ENCODE measurements at places on chromosomes 2 and 18. TPM values are rescaled to one million over a fixed set of nuclear protein-coding genes. Genes with fewer than 3 reads are reported as not detected.
A peak's percentile ranks its signal among the peaks of the same experiment; 100 is the strongest.

SLC9A2 gene
- total RNA-seq = 0.03 TPM

DNA sequence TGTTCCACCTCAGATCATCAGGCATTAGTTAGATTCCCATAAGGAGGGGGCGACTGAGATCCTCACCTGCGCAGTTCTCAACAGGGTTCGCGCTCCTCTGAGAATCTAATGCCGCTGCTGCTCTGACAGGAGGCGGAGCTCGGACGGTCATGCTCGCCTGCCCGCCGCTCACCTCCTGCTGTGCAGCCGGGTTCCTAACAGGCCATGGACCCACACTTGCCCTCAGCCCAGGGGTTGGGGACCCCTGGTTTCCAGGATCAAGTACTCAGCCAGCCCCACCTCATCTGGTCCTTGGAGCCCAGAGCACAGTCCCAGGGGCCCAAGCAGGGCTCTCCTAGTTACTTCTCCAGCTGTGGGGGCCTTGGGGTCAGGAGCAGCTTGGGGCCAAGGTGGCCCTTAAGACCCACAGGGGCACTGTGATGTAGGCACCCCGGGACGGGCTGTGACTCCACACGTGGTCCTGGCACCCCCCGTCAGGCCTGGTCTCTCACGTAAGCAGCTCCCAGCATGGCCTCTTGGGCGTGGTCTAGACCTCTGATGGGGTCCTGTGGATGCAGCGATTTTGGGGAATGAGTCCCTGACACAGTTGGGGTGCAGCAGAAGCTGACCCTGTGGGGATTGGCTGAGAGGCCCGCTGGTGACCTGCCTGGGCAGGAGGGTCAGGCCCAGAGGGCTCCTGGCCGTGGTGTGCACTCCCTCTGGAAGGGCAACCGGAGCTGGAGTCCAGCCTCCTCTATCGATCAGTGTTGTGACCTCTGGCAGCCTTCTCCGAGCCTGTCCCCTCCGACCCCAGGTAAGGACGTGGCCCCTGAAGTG, 28.3 kb upstream of the OTOS start:
- DNase-seq = no peak

GRCh38 chr18:9065864-9066263, 36.6 kb upstream of the NDUFV2 start:
- DNase-seq = no peak

- no peak for DNase-seq
Observed at GRCh38 chr2:38093527-38094165, 17.7 kb upstream of the CYP1B1 start.

FEV gene
- total RNA-seq = not detected

- DNase-seq = no peak
Observed at GRCh38 chr2:59217360-59217759, 976.2 kb upstream of the FANCL start.

GRCh38 chr2:162092658-162093556, 18.9 kb upstream of the DPP4 start:
- no peak for DNase-seq

- DNase-seq = no peak
Observed at GRCh38 chr2:103859238-103859637, 994.7 kb upstream of the POU3F3 start.

HSBP1L1 gene
- total RNA-seq = 2.8 TPM

MYO7B gene
- total RNA-seq = not detected

GRCh38 chr2:174683392-174683759, 80.9 kb downstream of the CHRNA1 start:
- peak; percentile 67 for DNase-seq

DNA sequence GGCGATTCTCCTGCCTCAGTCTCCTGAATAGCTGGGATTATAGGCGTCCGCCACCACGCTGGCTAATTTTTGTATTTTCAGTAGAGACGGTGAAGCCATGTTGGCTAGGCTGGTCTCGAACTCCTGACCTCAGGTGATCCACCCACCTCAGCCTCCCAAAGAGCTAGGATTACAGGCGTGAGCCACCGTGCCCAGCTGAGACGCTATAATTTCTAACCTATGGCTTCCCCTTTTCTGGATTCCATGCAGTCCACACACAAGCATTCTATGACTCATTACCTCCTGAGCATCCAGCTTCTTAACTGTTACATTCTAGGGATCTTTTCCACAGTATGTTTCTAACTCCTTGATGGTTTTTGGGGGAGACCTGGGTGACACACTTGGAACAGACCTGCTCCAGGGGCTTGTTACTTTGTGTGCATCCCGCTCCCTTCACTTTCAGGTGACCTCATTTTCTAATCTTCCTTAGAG, 11.8 kb upstream of the KCMF1 start:
- no peak for DNase-seq

DNA sequence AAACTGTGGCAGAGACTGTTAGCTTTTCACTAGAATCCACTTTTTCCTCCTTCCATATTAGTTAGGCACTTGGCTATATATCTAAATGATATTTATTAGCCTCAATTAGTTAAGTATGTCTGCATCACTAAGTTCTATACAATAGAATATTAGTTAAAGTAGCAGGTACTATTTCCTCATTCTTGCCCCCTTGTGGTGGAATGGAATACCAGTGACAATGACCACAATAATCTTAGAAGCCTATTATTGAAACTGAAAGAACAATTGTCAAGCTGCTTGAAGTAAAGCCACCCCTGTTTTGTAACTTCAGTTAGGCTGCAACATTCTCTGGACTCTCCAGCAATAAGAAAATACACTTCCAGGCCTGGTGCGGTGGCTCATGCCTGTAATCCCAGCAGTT, 476.3 kb upstream of the VWC2L start:
- no peak for DNase-seq

DNA sequence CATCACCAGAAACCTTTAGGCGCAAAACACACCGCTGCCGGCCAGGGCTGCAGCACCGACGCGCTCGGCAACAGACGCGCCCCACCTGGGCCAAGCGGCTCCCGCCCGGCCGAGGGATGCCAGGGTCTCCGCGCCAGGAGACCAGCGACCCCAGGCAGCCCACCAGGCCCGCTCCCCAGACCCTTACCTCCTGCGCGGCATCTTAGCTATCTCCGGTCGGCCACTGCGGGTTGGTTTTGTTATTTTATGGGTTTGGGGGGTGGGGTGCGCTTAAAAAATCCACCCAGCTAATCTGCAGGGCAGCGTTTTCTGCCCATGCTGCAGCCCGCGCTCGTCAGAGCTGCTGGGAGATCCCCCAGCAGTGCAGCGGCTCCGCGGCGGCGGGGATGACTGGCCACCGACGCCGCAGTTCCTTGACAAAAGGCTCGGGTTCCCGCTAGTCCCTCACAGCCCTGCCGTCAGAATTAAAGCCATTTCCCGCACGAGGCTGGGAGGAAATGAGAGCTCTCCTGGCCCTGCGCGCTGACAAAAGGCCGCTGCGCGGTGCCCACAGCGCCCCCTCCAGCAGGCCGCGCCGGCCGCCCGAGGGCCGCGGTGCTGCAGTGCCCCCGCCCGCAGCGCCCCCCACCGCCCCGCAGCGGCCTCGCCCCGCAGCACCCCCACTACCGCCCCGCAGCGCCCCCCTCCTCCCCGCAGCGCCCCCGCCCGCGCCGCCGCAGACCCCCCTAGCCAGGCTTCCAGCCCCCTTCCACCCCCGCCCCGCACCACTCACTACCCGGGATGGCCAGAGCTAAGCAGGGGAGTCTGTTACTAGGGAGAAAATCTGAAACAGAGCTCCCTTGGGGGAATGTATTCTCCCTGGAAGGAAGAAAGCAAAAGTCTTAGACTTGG, at the start of gene ADD2:
Gene ADD2 (minus strand): TSS at position 502 of the 891 bp plus-strand sequence. CDS start 61,792 bp downstream, outside the sequence.
- DNase-seq = peak; percentile 94

EVA1A gene
- 7.4 TPM for total RNA-seq

DNA sequence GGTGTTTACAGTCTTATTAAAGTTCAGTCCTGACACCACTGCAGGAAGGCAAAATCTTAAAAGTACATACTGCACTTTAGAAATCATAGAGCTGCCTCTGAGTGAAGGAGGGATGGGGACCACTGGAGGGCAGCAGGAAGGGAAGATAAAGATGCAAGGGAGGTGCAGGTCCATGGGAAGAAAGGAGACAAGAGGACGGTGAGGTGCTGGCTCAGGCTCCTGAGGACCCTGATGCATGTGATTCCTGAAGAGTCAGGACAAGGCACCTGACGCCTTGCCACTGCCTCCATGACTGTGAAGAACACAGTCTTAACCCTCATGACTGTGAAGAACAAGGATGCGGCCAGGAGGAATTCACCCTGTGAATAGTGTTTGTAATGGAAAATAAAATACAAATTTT, 116.2 kb upstream of the NPAS2 start:
- peak; percentile 47 for DNase-seq

- DNase-seq = no peak
Observed at GRCh38 chr2:160427629-160428404, 65.8 kb downstream of the RBMS1 start.

DNA sequence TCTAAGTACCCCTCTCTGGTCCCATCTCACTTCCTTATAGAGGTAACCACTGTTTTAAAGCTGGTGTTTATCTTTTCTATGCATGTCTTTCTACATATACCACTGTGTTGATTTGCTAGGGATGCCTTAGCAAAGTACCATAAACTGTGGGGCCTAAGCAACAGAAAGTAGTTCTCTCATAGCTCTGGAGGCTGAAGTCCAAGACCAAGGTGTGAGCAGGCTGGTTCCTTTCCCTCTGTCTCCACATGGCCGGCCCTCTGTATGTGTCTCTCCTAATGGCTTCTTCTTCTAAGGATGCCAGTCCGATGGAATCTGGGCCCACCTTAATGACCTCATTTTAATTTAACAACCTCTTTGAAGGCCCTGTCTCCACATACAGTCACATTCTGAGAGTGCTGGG, 40.8 kb upstream of the ROCK2 start:
- DNase-seq = no peak

- DNase-seq = no peak
Observed at GRCh38 chr18:55509631-55510324, 78.2 kb downstream of the TCF4 start.

ZC3H6 gene
- 16.0 TPM for total RNA-seq

DNA sequence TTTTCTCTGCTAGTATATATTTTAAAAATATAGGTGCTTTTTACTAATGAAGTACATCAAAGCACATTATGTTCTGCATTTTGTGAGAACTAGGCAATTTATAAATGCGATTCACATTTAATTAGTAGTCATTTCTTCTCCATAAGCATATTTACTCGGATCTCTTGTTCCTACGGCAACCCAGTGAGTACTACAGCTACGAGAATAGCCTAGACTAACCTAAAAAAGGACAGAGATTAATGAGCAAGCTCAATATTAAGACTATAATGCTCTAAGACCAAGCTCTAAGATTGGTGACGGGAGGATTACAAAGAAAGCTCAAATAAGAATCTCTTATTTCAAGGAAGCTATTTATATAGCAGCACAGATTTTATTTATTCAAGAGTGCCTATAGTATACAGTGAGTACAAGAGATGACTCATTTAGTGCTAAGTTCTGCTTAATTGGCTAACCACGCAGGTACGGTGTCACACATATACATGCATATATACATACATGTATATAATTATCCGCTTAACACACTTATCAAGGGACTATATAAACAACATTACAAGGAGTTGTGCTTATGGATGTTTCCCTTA, 364.7 kb downstream of the GPD2 start:
- DNase-seq = no peak

GRCh38 chr18:11808001-11808855, 43.0 kb upstream of the CHMP1B start:
- peak; percentile 56 for DNase-seq

- no peak for DNase-seq
Observed at GRCh38 chr18:27728659-27729058, 448.3 kb downstream of the CDH2 start.

GRCh38 chr18:49460976-49461601, 644 bp upstream of the DYM start:
- DNase-seq = no peak

ASPRV1 gene
- 0.90 TPM for total RNA-seq

HOXD13 gene
- total RNA-seq = 0.07 TPM

FAM124B gene
- 0.22 TPM for total RNA-seq

DNA sequence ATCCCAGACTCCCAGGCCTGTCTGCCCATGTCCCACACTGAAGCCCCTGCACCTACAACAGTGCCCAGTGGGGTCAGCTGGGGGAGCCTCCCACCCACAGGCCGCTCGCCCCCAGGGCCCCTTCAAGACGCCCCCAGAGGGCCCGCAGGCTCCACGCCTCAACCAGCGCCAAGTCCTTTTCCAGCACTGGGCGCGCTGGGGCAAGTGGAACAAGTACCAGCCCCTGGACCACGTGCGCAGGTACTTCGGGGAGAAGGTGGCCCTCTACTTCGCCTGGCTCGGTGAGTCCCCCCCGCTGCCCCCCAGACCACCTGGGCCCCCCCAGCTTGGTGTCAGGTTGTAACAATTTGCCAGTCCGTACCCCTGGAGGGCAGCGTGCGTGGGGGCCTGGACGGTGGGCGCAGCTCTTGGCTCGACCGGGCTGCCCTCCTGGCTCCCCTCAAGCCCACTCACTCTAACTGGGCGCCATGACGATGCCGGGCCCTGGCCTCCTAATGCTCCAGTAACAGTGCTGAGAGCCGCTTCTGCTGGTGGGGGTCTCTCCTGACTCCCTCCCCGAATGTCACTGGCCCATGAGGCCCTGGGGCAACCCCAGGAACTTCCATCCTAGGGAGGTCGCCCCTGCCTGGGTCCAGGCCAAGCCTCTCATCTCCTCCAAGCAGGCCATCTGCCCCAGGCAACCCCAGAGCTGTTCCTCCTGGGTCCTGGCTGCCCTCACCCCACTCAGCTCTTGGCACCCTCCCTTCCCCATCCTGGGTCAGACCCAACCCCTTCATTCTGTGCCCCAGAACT, 14.9 kb downstream of the ANO7 start:
- DNase-seq = no peak

- no peak for DNase-seq
Observed at GRCh38 chr2:43028188-43028587, 198.2 kb downstream of the ZFP36L2 start.

- no peak for DNase-seq
Observed at GRCh38 chr2:126979039-126980003, 80.6 kb downstream of the TEX51 start.

RAD51AP2 gene
- total RNA-seq = 0.10 TPM

GRCh38 chr2:223787358-223787757, 50.0 kb downstream of the AP1S3 start:
- no peak for DNase-seq

DNA sequence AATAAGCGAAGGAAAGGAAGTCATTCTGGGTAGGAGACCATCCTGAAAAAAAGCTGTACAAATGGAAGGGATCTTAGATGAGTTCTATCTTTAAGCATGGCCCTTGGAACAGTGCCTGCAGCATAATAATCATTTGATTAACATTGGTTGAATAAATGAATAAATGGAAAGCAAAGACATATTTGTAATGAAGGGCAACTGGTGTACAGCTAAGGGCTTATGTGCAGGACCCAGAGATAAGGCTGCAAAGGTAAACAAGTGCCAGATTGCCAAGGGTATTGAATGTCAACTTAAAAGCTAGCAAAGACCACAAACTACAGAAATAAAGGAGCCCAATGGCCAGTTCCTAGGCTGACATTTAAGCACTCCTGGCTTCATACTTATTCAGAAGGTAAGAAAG, 19.4 kb downstream of the IMMT start:
- no peak for DNase-seq

DNA sequence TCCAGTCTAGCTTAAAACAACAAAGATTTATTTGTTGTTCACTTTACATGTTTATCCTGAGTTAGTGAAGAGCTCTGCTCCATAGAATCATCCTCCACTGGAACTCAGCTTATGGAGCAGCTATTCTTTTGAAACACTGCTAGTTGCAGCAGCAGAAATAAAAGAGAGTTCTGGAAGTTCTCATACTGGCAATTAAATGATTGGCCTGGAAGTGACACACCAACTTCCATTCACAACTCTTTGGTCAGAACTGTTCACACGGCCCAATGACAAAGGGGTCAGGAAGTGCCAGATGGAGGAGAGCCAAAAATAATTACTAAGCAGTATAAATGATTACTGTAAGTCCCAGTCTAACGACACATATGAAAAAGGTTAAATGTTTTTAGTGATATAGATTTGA, 39.1 kb downstream of the FBXO11 start:
- DNase-seq = no peak

All from H7 (cell line).